Stimulated activated CD4-positive, alpha-beta T cell treated with anti-CD3 and anti-CD28 coated beads, Interleukin-4, amount 100 ng/mL, for 4 hours (primary cell): ENCODE measurements at places on chromosomes 12 and 14.
A peak's percentile ranks its signal among the peaks of the same experiment; 100 is the strongest.

DNA sequence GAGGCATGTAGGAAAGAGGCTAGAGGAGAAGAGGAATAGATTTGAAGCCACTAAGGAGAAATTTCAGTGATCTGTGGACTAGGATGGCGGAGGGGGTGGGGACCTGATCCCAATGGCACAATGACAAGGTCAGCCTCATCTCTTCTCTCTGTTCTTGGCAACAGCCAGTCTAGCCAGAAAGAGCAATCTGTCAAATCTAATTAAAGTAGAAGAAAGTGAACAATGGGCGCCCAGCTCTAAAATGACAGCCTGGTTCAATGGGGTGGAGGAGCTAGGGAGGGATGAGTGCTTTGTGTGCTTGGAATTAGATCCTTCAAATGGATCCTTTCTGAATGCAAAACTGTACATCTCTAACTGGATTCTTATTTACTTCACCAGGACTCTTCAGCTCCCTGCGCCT, 37.2 kb upstream of the TUBA1C start:
- no peak for DNase-seq

DNA sequence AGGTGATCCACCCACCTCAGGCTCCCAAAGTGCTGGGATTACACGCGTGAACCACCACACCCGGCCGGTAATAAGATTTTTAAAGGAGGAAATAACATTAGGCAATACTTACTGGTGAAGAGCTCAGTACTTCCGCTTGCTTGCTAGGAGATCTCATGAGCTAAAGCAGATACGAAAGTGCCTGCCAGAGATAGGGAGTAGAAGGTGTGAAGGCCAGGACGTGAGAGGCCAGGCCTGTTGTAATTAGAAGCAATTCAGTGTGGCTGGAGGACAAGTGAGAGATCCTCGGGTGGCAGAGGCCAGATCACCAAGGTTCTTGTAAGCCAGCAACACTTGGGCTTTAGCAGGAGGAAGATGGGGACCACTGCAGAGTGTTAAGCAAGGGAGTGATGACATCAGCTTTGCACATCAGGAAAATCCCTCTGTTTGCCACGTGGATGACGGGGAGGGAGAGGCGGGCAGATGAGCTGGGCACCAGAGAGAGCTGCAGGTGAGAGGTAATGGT, 7.6 kb downstream of the TECPR2 start:
- DNase-seq = no peak

DNA sequence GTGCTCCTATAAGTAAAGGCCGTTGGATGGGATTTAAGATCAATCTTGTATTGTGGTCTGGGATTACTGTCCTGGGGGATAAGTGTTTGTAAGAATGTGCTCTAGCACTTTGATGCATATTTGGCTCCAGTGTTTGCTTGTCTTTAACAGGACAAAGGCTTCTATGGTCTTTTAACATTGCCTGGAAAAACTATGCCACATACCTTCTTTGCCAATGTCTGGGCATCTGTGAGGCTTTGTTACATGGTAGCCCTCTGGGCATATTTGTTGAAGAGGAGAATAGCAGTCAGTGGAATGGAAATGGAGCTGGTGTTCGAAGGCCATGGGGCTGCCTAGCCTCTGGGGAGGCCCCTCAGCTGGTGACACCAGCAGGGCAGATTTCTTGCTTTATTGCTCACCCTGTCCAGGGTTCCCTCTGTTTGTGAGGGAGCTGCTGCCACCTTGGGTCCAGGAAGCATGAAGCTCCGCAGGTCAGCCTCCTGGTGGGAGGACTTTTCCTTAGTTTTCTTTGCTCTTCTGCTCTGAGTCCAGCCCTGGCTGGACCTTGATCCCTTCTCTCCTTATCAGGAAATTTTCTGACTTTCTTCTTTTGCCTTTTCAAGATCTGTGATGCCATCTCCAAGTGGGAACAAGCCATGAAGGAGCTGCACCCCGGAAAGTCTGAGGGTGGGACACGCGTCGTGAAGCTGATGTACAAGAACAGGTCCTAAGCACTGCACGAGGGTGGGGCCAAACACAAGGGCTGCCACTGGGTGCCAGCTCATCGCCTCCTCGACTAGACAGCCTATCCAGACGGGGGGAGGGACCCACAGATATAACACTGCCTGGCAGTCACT, 19.5 kb downstream of the PIGH start:
- DNase-seq = no peak

GRCh38 chr14:34912966-34913365, 37.8 kb upstream of the BAZ1A start:
- no peak for DNase-seq

GRCh38 chr14:72057701-72058285, 125.6 kb downstream of the RGS6 start:
- no peak for DNase-seq

DNA sequence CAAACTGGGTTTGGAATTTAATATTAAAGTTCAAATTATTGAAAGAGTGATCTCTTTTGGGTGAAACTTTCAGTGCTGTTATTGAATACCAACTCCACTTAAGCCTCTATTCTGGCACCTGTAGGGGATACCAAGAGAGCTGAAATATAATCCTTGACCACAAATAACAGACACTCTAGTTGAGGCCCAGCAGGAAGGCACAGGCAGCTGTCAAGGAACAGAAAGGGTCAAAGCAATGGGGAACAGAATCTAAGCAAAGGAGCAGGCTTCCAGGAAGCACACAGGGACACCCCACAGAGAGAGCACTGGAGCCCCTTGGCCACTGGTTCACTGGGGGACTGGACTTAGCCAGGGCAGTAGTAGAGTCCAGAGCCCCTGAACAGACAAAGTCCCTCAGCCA, 120.9 kb upstream of the SFSWAP start:
- DNase-seq = no peak

GRCh38 chr14:20606190-20606901, 15.2 kb upstream of the RNASE12 start:
- DNase-seq = no peak

- DNase-seq = no peak
Measured at GRCh38 chr12:82524641-82525040, 162.1 kb upstream of the TMTC2 start.

DNA sequence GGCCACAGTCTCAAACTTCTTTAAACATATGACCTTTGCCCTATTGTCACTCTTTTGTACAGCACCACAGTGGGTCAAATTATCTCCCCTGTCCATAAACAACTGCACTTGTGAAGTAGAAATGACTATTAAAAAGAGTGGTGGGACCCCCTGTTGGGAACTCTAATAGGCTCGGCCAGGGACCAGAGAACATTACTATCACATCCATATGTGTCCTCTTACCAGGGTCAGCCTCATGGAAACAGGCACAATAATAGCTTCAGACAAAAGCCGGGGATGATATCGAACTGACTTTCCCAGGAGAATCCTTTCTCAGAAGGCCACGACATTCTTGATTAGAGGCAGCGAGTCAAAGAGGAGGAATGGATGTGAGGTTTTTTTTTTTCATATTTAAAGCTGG, 96.6 kb downstream of the NKX2-1 start:
- no peak for DNase-seq

DNA sequence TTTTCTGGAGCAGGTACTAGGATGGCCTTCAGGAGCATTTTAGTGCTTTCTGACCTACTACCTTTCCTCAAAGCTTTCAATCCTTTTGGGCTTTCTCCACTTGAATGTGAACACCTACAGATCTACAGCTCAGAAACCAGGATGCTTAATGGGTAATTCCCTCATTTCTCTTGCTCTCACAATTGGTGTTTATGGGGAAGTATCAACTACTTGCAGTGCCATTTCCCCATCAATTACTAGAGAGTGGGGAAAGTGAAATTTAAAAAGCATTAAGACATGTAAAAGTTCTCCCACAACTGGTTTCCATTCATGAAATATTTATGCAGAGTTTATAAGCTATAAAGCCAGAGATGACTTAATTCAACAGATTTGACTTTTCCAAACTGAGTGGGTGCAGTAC, 2.1 kb upstream of the YY1 start:
- DNase-seq = no peak

- DNase-seq = no peak
Measured at GRCh38 chr12:119071638-119072231, 90.4 kb downstream of the SRRM4 start.

- DNase-seq = no peak
Measured at GRCh38 chr12:100554608-100555077, 18.8 kb upstream of the GAS2L3 start.

DNA sequence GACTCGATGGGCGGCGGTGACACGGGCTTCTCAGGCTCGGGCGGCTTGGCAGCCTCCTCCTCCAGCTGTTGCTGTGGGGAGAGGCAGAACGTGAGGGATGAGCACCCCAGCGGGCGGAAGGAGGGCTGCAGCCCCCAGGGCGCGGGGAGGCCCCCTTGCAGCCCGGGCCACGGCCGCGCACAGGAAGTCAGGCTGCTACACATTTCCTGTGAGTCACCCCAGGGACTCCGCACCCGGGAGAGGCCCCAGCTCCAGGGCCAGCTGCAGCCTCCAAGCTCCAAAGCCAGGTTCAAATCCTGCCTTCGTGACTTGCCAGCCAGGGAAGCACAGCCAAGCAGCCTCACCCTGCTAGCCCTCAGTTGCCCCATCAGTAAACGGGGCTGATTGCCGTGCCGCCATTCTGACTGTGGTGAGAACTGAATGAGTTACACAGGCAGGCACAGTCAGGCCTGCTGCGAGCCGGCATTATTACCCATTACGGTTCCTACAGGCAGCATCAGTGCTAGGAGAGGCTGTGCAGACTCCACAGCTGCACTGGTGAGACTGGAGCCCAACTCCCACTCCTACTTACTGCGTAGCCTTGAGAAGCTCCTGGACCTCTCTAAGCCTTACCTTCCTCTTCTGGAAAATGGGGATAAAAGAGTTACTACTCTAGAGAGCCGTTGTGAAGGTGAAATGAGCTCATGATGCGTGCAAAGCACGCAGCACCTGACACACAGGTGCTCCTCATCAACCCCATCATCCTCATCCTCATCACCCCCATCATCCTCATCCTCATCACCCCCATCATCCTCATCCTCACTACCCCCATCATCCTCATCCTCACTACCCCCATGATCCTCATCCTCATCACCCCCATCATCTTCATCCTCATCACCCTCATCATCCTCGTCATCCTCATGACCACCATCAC, 100.9 kb downstream of the NCOR2 start:
- peak; percentile 87 for DNase-seq

GRCh38 chr14:37594238-37594970, 645 bp downstream of the FOXA1 start:
- no peak for DNase-seq

DNA sequence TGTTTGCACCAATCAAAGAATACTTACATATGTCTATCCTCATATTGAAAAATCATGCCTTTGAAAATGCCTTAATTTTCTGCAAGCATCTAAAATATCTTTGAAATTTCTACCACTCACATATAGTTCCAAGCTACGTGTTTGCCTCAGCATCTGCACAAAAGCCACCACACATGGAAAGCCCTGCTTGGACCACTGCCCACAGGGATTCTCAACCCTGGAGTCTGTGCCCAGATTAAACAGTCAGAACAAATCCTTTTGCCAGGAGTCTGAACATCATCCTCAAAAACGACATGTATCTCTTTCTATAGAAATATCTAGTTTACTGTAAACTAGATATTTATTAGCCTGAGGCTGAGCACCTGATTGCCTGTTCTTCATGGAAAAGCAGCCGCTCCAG, 32.6 kb downstream of the ARMH4 start:
- DNase-seq = no peak

- no peak for DNase-seq
Measured at GRCh38 chr12:41511247-41511646, 323.1 kb downstream of the PDZRN4 start.

GRCh38 chr12:121013715-121014114, 2.6 kb downstream of the C12orf43 start:
- no peak for DNase-seq

- no peak for DNase-seq
Measured at GRCh38 chr12:123961585-123962345, 10.9 kb downstream of the CCDC92 start.

GRCh38 chr14:81211844-81212243, 8.9 kb downstream of the GTF2A1 start:
- peak; percentile 13 for DNase-seq

DNA sequence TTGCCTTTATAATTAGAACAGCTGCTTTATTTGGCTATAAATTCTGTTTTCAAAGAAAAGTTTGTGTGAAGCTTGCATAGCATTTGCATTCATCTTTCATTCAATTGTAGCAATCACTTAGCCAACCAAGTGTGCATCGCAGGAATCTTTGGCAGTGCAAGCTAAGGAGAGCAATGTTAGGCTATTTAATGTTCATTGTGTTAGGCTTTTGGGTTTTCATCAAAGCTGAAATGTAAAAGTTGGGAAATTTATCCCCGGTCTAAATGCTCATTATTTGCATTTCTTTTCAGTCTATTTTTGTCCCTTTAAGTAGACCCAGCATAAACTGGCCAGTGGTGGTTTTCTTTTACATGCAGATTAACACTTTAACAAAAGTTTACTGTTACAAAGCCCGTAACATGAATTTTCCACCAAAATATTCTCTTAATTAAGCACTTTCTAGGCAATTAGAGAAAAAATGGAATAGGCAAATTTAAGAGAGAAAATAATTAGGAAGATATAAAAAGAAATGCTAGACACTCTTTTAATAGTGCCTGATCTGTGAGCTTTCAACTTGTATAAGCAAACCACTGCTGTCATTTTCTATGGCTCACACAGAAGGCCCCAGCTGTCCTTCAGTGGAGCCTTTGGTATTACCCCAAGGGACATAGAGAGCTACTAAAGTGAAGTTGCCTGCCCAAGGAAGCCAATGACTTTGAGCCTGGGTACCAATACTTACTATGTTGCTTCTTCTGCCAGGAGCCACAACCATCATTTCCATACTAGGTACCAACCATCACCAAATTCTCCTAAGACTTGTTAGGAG, 898.9 kb upstream of the SEL1L start:
- no peak for DNase-seq

- no peak for DNase-seq
Measured at GRCh38 chr14:106460916-106461315, 934.5 kb downstream of the TMEM121 start.

GRCh38 chr14:105376521-105377440, 21.6 kb upstream of the TEX22 start:
- no peak for DNase-seq

- DNase-seq = no peak
Measured at GRCh38 chr12:128792881-128793280, 30.9 kb downstream of the SLC15A4 start.

DNA sequence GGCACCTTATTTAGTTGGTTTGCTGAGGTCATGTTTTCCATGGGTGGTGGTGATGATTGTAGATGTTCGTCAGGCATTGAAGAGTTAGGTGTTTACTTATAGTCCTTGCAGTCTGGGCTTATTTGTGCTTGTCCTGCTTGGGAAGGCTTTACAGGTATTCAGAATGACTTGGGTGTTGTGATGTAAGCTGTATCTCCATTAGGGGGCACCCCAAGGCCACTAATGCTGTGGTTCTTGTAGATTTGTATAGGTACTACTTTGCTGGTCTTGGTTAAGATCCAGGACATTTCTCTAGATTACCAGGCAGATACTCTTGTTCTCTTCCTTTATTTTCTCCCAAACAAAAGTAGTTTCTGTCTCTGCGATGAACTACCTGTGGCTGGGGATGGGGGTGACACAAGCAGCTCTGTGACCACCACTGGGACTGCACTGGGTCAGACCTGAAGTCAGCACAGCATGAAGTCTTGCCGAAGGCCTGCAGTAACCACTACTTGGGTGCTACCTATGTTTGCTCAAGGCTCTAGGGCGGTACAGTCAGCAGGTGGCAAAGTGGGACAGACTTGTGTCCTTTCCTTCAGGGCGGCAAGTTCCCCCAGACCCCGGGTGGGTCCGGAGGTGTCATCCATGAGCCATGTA, 35.8 kb upstream of the FBXO33 start:
- DNase-seq = no peak
